ENCODE measurements at places on chromosomes 2 and 18.
A peak's percentile ranks its signal among the peaks of the same experiment; 100 is the strongest.

GRCh38 chr18:24802456-24802855 is 342.0 kb downstream of the HRH4 start:
- DNase-seq = no peak

DNA sequence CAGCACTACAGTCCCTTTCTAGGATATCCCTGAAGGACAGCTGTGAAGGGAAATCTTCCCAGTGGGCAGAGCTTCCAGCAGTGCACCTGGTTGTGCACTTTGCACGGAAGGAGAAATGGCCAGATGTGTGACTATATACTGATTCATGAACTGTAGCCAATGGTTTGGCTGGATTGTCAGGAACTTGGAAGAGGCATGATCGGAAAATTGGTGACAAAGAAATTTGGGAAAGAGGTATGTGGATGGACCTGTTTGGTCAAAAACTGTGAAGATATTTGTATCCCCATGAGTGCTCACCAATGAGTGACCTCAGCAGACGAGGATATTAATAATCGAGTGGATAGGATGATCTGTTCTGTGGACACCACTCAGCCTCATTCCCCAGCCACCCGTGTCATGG is 582.2 kb downstream of the CPS1 start:
- no peak for DNase-seq

GRCh38 chr2:15457868-15458267 is 103.3 kb downstream of the NBAS start:
- no peak for DNase-seq

DNA sequence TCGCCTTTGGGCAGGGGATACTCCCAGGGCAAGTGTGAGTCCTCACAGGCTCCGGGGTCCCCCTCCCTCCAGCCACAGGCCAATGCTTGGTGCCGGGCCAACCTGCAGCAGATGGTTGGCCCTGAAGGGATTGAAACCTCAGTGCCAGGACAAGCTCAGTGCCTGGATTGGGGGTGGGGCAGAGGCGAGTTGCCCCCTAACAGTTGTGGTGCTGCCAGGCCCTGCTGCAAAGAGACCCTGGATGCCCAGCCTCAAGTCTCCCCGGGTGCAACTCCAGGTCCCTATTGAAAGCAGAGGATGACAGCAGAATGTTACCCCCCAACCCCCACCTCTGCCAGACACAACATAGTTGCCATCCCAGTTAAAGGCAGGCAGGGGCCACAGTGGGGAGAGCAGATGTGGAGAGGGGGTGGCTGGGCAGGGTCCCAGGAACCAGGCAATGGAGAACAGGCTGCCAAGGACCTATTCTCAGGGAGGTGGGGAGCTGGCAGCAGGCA is 9.5 kb upstream of the RNF103 start:
- no peak for DNase-seq

GRCh38 chr18:31241900-31242409 is 76.0 kb upstream of the DSG1 start:
- no peak for DNase-seq

GRCh38 chr2:126886211-126886915 is 12.3 kb upstream of the TEX51 start:
- no peak for DNase-seq

GRCh38 chr2:118249531-118249930 is 161.3 kb downstream of the INSIG2 start:
- DNase-seq = no peak

GRCh38 chr2:31386172-31386571 is 28.4 kb downstream of the XDH start:
- no peak for DNase-seq

GRCh38 chr2:36616947-36617346 is 19.0 kb upstream of the FEZ2 start:
- DNase-seq = no peak

DNA sequence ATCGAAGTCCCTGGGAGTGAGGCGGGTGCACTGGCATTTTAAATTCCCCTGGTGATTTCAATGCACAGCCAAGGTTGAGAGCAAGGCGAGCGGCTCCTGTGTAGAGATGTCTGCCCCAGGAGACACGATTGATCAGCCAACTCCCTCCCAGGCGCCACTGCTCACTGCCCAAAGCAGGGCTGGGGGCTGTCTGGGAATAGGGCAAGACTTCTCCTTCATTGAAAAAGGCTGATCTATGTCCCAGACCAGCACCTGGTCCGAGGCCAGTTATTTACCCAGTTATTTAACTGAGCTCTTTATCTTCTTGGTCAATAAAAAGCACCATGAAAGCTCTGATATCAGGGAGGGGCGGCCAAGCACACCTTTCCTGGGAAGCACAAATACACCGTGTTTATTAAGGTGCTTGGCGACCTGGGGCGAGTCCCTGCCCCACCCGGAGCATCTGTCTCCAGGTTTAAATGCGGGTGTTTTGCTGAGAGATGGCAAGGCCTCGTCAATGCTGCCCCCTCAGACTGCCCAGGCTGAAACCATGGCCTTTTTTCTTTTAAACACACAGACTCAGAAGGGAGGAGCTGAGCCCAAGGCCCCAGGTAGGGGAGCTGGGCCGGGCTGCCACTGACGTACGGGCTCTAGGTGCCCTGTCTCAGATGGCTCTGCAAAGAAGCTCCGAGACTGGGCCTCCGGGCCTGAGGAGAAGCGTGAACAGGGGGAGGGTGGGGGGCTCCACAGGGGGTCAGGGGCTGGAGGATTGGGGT is 73.9 kb upstream of the HPCAL1 start:
- DNase-seq = no peak

GRCh38 chr2:133568172-133568571 is at the start of gene NCKAP5:
TSS of gene NCKAP5 (minus strand) at chr2:133568463. CDS start at chr2:133517526, 50,937 bp downstream.
- no peak for DNase-seq

- DNase-seq = peak; percentile 72
Observed at GRCh38 chr2:28348149-28348567, 44.5 kb upstream of the FOSL2 start.

GRCh38 chr2:70679259-70679658 is 88.7 kb downstream of the ADD2 start:
- DNase-seq = no peak

- DNase-seq = no peak
Observed at GRCh38 chr2:219783359-219783975, 156.0 kb downstream of the SLC4A3 start.

GRCh38 chr2:125698280-125698679 is 957.7 kb upstream of the GYPC start:
- no peak for DNase-seq
